Effector memory CD4-positive, alpha-beta T cell (primary cell): ENCODE measurements at places on chromosomes 4 and X.

- H3K27me3 ChIP-seq, result no peaks in the 10 kb centered on the region
- peak overlapping the region; percentile 75 for H3K4me3 ChIP-seq
- peak overlapping the region; percentile 87 for H3K27ac ChIP-seq
- H3K36me3 ChIP-seq, result no peaks in the 10 kb centered on the region
Measured at GRCh38 chrX:65668377-65669310, 1.2 kb downstream of the MSN start.

- no peak overlapping the region for H3K27ac ChIP-seq
- H3K36me3 ChIP-seq, result no peaks in the 10 kb centered on the region
- H3K4me1 ChIP-seq, result no peaks in the 10 kb centered on the region
- no peaks in the 10 kb centered on the region for H3K27me3 ChIP-seq
Measured at GRCh38 chr4:40333921-40334352, 1.2 kb upstream of the CHRNA9 start.

- H3K27me3 ChIP-seq, result no peaks in the 10 kb centered on the region
- no peaks in the 10 kb centered on the region for H3K4me1 ChIP-seq
- no peak overlapping the region for H3K27ac ChIP-seq
- DNase-seq, result no peak
Measured at GRCh38 chrX:139734996-139735395, 27.0 kb upstream of the MCF2 start.

DNA sequence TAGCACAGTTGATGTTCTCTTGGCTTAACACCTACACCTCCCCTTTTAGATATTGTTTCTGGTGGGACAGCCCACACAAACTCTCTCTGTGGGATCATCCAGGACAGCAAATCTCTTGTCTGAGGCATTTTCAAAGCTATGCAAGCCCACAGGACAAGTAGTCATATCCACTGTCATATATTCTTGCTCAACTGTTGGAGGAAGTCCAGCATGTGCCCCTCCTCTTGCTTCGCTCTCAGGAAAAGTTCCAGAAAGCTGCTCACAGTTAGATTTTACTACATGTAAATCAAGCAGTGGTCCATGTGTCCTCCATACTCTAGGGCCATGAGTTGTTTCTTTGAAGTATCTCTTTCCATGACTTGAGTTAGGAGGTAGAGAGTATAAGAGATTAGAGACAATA lies 260.7 kb downstream of the INPP4B start:
- H3K4me3 ChIP-seq, result no peak overlapping the region
- H3K27me3 ChIP-seq, result no peaks in the 10 kb centered on the region
- no peak for DNase-seq
- no peaks in the 10 kb centered on the region for H3K4me1 ChIP-seq

- no peaks in the 10 kb centered on the region for H3K36me3 ChIP-seq
- H3K4me1 ChIP-seq, result no peaks in the 10 kb centered on the region
- H3K27ac ChIP-seq, result no peak overlapping the region
- H3K27me3 ChIP-seq, result no peaks in the 10 kb centered on the region
- H3K4me3 ChIP-seq, result no peak overlapping the region
Measured at GRCh38 chr4:76830964-76831703, 66.8 kb downstream of the SOWAHB start.

GRCh38 chr4:124633285-124633941 lies 79.1 kb downstream of the ANKRD50 start:
- no peak overlapping the region for H3K4me3 ChIP-seq
- H3K27me3 ChIP-seq, result no peaks in the 10 kb centered on the region
- no peaks in the 10 kb centered on the region for H3K4me1 ChIP-seq
- no peak for DNase-seq
- H3K27ac ChIP-seq, result no peak overlapping the region
- H3K36me3 ChIP-seq, result no peaks in the 10 kb centered on the region

DNA sequence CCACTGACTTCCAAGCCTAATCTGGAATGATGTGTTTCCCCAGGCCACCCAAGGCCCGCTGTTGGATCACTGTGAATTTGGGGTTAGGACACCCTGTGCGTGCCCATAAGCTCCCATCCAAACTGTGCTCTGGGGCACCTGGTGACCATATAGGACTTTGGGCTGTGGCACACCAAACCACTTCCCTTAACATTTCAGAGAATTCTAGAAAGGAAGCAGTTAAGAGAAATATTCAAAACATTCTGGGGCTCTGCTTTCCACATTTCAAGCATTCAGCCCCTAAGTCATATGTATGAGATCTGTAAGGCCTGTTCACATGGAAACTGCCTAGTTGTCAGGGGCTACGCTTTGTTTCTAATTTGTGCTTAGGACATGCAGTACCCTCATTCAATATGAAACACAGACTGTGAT lies 14.4 kb downstream of the VGLL1 start:
- no peaks in the 10 kb centered on the region for H3K36me3 ChIP-seq
- DNase-seq, result no peak
- H3K4me3 ChIP-seq, result no peak overlapping the region
- no peaks in the 10 kb centered on the region for H3K27me3 ChIP-seq
- no peak overlapping the region for H3K27ac ChIP-seq
- peaks cover 17% of the 10 kb centered on the region for H3K4me1 ChIP-seq

DNA sequence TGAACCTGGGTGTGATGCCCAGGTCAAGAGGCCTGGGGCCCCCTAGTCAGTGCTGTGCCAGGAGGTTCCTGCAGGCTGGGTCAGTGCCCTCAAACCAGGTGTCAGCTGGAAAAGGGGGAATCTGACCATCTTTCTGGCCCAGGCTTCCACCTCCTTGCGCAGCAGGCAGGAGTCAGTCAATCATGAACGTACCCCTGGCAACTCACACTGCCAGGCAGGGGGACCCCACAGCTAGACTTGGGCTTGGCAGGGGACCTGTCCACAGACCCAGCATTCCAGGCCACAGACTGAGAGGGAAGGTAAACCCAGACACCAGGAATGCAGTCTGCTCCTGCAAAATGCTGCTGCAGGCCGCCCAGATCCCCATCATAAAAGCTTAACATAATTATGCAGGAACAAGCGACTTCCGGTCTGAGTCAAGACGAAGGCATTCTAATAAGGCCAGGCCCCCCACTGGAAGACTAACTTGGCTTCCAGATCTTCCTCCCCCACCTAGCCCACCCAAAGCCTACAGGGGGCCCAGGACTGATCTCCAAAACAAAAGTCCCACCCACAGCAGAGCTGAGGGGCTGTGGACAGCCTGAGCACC lies 156.3 kb downstream of the BCOR start:
- H3K4me3 ChIP-seq, result no peak overlapping the region
- H3K27me3 ChIP-seq, result no peaks in the 10 kb centered on the region

DNA sequence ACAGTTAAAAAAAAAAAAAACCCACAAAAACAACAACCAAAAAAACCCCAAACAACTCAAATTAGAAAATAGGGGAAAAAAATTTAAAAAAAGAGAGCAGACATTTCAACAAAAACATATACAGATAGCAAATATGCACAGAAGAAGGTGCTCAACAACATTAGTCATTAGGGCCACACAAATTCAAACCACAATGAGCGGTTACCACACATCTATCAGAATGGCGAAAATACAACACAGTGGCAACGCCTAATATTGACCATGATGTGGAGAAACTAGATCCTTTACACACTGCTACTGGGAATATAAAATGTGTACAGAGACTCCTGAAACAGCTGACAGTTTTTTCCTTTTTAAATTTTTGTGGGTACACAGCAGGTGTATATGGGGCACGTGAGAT lies 19.4 kb downstream of the LYAR start:
- no peak for DNase-seq
- H3K36me3 ChIP-seq, result peaks cover 32% of the 10 kb centered on the region
- H3K27ac ChIP-seq, result peak overlapping the region; percentile 71

DNA sequence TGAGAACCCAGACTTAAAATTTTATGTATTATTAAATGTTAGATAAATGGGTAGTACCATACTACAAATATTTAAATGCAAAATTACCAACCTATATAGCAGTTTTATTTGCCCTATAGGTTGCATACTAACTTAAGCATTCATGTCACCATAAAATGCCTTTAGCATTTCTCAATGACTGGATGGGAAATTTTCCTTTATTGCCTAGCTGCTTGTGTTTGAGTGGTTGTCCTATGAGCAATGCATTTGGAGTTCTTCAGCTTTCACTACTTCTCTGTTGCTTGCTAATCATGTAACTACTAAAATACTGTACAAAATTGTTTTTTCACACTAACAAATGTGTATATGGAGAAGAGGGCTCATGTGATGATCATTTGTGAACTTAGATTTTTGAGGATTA lies 44.2 kb upstream of the CEP135 start:
- H3K4me1 ChIP-seq, result no peaks in the 10 kb centered on the region
- DNase-seq, result no peak
- no peaks in the 10 kb centered on the region for H3K36me3 ChIP-seq
- H3K27ac ChIP-seq, result no peak overlapping the region

GRCh38 chr4:18535948-18536347 lies 514.4 kb upstream of the LCORL start:
- H3K27me3 ChIP-seq, result no peaks in the 10 kb centered on the region
- no peak overlapping the region for H3K27ac ChIP-seq
- no peak for DNase-seq
- H3K4me1 ChIP-seq, result no peaks in the 10 kb centered on the region
- no peaks in the 10 kb centered on the region for H3K36me3 ChIP-seq

GRCh38 chr4:162535121-162535520 lies 371.3 kb upstream of the FSTL5 start:
- H3K36me3 ChIP-seq, result no peaks in the 10 kb centered on the region
- no peak for DNase-seq
- H3K4me1 ChIP-seq, result no peaks in the 10 kb centered on the region

GRCh38 chr4:122798101-122798500 lies 28.5 kb upstream of the FGF2 start:
- DNase-seq, result no peak
- H3K36me3 ChIP-seq, result no peaks in the 10 kb centered on the region
- no peak overlapping the region for H3K4me3 ChIP-seq
- H3K4me1 ChIP-seq, result no peaks in the 10 kb centered on the region

DNA sequence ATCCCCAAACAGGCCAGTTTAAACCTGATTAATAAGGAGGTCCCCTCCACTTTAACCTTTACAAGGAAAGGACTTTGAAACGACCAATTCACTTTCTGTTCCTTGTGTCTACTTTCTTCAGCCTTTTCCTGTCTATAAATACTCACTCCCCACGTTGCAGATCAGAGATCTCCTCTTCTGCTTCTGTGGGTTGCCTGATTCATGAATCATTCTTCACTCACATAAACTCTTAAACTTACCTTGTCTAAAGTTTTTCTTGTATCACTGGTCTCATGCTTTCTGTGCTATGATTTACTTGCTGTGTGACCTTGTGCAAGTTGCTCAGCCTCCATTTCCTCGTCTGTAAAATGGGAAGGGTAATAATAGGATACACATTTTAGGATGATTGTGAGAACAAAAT lies 236.1 kb downstream of the QDPR start:
- no peak overlapping the region for H3K4me3 ChIP-seq
- no peaks in the 10 kb centered on the region for H3K4me1 ChIP-seq
- H3K27me3 ChIP-seq, result no peaks in the 10 kb centered on the region
- no peaks in the 10 kb centered on the region for H3K36me3 ChIP-seq

DNA sequence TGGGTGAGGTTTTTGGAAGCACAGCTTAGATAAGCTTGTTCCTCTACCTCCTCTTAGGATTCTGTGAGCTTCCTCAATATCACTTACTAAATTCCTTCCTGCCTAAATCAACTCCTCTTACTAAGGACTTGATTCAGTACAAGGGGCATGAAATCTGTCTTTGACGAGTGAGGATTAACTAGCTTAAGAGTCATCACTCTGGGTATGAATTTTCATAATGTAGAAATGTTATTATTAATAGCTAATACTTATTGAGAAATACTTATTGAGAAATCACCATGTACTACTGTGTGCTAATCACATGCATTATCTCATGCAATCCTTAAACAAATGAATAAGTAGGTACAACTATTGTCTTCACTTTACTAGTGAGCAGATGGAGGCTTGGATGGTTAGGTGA lies 28.6 kb downstream of the TRPC3 start:
- no peaks in the 10 kb centered on the region for H3K36me3 ChIP-seq
- no peaks in the 10 kb centered on the region for H3K27me3 ChIP-seq
- DNase-seq, result no peak
- H3K4me3 ChIP-seq, result no peak overlapping the region
- H3K4me1 ChIP-seq, result no peaks in the 10 kb centered on the region

DNA sequence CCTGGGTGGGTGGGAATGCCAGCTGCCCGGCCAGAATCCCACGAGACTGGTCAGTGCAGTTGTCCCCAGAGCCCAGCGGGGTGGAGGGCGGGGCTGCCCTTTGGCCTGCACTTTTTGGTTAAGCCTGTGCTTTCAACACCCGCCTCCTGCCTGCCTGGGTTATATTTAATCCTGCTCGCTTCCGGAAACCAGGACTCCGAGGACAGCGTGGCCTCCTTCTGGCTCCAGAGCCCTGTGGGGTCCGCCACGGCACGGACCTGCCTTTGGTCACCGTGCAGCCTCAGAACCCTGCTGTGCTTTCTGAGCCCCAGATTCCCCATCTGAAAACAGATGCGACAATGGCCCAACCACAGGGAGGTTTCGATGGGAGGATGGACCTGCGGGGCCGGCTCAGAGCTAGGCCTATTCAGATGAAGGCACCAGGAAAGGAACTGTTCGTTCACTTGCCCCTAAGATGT lies 29.4 kb upstream of the KIAA0232 start:
- H3K4me3 ChIP-seq, result no peak overlapping the region
- no peak for DNase-seq
- H3K36me3 ChIP-seq, result no peaks in the 10 kb centered on the region
- H3K27ac ChIP-seq, result no peak overlapping the region

GRCh38 chrX:53479301-53479700 lies 45.1 kb upstream of the HSD17B10 start:
- H3K36me3 ChIP-seq, result no peaks in the 10 kb centered on the region
- H3K4me1 ChIP-seq, result peaks cover 3% of the 10 kb centered on the region
- no peak for DNase-seq
- no peaks in the 10 kb centered on the region for H3K27me3 ChIP-seq
- H3K4me3 ChIP-seq, result no peak overlapping the region

GRCh38 chr4:55931043-55931442 lies 17.7 kb upstream of the CEP135 start:
- H3K4me1 ChIP-seq, result no peaks in the 10 kb centered on the region
- H3K4me3 ChIP-seq, result no peak overlapping the region
- H3K36me3 ChIP-seq, result no peaks in the 10 kb centered on the region
- DNase-seq, result no peak
- no peaks in the 10 kb centered on the region for H3K27me3 ChIP-seq
- no peak overlapping the region for H3K27ac ChIP-seq

DNA sequence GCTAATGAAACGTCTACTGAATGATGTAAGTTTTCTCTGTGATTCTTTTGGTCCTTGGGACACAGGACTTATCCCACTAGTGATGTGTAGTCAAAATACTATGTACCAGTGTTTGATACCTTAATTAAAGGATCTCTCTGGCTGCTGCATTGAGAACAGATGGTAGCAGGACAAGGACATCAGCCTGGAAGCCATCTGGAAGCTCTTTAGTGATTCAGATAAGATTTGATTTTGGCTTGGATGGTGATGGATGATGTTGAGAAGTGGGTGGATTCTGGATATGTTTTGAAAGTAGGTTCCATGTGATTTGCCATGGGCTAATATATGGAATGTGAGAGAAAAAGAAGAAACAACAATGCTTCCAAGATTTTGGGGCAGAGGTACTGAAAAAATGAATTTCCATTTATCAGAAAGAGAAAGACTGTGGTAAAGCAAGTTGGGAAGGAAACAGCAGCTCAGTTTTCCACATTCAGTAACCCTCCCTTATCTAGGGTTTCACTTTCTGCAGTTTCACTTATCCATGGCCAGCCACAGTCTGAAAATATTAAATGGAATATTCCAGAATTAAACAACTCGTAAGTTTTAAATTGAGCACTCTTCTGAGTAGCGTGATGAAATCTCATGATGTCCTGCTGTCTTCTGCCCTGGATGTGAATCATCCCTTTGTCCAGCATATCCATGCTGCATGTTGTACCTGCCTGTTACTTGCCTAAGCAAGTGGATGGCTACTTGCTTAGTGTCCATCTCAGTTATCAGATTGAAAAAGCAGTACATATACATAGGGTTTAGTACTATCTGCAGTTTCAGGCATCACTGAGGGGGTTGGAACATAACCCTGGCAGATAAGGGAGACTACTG lies 15.6 kb downstream of the CD38 start:
- H3K27ac ChIP-seq, result no peak overlapping the region
- no peak overlapping the region for H3K4me3 ChIP-seq
- no peaks in the 10 kb centered on the region for H3K36me3 ChIP-seq
- H3K27me3 ChIP-seq, result no peaks in the 10 kb centered on the region
- H3K4me1 ChIP-seq, result no peaks in the 10 kb centered on the region
- DNase-seq, result no peak
